Chondrocyte (in vitro differentiated cells): ENCODE measurements at places on chromosomes 6 and 20.

DNA sequence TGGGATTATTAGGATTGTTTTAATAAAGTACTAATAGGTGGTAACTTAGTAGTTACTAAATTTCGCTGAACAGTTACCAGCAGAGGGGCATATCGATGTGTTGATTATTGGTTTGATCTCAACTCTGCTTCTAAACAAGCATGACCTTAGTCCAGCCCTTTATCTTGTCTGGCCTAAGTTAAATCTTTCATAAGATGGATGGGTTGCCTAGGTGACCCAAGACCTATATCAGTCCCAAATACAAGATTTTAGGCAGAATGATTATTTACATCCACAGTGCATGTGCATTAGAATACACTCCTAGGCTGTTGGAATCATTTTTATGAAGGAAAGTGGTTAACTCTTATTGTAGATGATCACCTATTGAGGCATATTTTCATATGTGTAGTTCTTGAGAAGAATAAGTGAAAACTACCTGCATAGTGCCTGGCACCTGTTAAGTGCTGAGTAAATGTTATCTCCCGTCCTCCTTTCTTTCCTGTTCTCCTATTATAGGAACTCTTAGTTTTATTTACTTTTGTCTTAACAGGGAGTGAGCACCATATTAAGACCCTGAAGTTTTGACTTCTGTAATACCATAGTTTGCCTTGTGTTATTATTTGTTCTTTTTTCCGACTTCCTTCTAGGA lies 1.1 kb downstream of the HSF2 start:
- no peaks in the 10 kb centered on the region for H3K36me3 ChIP-seq
- H3K27ac ChIP-seq: peak overlapping the region; percentile 90
- peaks cover 28% of the 10 kb centered on the region for H3K4me1 ChIP-seq
- H3K27me3 ChIP-seq: no peaks in the 10 kb centered on the region
- DNase-seq: no peak
- peak overlapping the region; percentile 91 for H3K4me3 ChIP-seq

GRCh38 chr6:46453741-46454316 lies 37.4 kb downstream of the RCAN2 start:
- DNase-seq: no peak
- peak overlapping the region; percentile 42 for H3K27ac ChIP-seq
- H3K4me3 ChIP-seq: peak overlapping the region; percentile 26
- H3K27me3 ChIP-seq: no peaks in the 10 kb centered on the region
- peaks cover 24% of the 10 kb centered on the region for H3K4me1 ChIP-seq

DNA sequence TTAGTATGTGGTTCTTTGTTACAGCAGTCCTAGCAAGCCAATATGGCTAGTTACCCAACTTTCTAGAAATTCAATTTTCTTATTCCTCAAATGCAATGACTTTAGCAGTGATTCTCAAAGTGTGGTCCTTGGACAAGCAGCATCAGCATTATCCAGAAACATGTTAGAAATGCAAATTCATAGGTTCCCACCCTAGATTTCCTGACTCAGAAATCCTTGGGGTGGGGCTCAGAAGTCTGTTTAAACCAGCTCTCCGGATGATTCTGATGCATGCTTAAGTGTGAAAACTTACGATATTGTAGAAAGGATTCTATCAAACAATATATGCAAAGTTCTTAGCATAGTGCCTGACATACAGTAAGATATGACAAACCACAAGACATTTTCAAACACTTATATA lies 757.1 kb downstream of the DHX35 start:
- H3K27me3 ChIP-seq: no peaks in the 10 kb centered on the region
- no peak overlapping the region for H3K27ac ChIP-seq
- H3K36me3 ChIP-seq: no peaks in the 10 kb centered on the region
- no peak for DNase-seq
- no peak overlapping the region for H3K4me3 ChIP-seq

GRCh38 chr6:166450167-166450873 lies 67.6 kb upstream of the MPC1 start:
- no peak overlapping the region for H3K27ac ChIP-seq
- H3K27me3 ChIP-seq: no peaks in the 10 kb centered on the region
- DNase-seq: no peak
- peaks cover 43% of the 10 kb centered on the region for H3K36me3 ChIP-seq
- no peaks in the 10 kb centered on the region for H3K4me1 ChIP-seq
- H3K4me3 ChIP-seq: no peak overlapping the region
